Liver (tissue), 10 donors: ENCODE measurements at places on chromosomes 13 and 19.
A peak's percentile ranks its signal among the peaks of the same experiment; 100 is the strongest.

GRCh38 chr13:28166257-28166656 lies 27.9 kb downstream of the PAN3 start:
- DNase-seq: no peak
- H3K36me3 ChIP-seq: no peaks in the 10 kb centered on the region
- H3K4me1 ChIP-seq: no peaks in the 10 kb centered on the region
- H3K4me3 ChIP-seq: no peak overlapping the region

- H3K4me1 ChIP-seq: peaks cover 5% of the 10 kb centered on the region
- H3K36me3 ChIP-seq: no peaks in the 10 kb centered on the region
- DNase-seq: no peak
- no peak overlapping the region for H3K27ac ChIP-seq
- H3K27me3 ChIP-seq: no peaks in the 10 kb centered on the region
- no peak overlapping the region for H3K4me3 ChIP-seq
Observed at GRCh38 chr13:24503379-24503696, 9.2 kb downstream of the PARP4 start.

- H3K27me3 ChIP-seq: no peaks in the 10 kb centered on the region
- peaks cover 6% of the 10 kb centered on the region for H3K4me1 ChIP-seq
- H3K27ac ChIP-seq: peak overlapping the region; percentile 63
- peak; percentile 64 for DNase-seq
- H3K4me3 ChIP-seq: no peak overlapping the region
Observed at GRCh38 chr19:18020212-18021085, 12.5 kb downstream of the ARRDC2 start.

GRCh38 chr13:113665597-113666328 lies 1.3 kb upstream of the GRK1 start:
- H3K36me3 ChIP-seq: no peaks in the 10 kb centered on the region
- no peaks in the 10 kb centered on the region for H3K4me1 ChIP-seq
- DNase-seq: no peak
- peaks cover 7% of the 10 kb centered on the region for H3K27me3 ChIP-seq
- no peak overlapping the region for H3K4me3 ChIP-seq
- H3K27ac ChIP-seq: no peak overlapping the region

DNA sequence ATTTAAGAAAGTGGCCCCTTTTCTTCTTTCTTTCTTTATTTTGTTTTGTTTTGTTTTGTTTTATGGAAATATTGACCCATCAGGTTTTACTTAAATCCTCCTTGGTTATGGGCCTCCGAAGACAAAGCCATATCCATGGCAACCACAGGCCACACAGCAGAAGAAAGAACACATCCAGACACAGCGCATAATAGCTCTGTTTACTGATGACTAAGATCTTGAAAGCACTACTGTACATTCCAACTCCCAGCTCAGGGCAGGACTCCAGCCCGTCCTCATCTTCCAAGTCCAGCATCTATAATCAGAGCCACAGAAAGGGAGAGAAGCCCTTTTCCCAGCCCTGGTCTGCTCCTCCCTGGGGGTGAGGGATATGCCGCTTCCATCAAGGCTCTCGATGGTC lies 84.3 kb downstream of the NUFIP1 start:
- H3K27me3 ChIP-seq: no peaks in the 10 kb centered on the region
- H3K4me3 ChIP-seq: no peak overlapping the region
- H3K27ac ChIP-seq: no peak overlapping the region
- no peaks in the 10 kb centered on the region for H3K36me3 ChIP-seq

DNA sequence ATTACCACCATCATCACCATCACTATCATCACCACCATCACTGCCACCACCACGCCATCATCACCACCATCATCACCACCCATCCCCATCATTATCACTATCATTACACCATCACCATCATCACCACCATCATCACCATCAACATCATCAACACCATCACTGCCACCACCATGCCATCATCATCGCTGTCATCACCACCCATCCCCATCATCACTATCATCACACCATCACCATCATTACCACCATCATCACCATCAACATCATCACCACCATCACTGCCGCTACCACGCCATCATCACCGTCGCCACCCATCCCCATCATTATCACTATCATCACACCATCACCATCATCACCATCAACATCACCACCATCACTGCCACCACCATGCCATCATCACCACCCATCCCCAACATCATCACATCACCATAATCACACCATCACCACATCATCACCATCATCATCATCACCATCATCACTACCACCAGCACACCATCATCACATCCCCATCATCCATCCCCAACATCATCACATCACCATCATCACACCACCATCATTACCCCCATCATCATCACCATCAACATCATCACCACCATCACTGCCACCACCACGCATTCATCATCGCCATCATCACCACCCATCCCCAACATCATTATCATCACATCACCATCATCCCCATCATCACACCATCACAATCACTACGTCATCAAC lies 61.7 kb downstream of the TUBGCP3 start:
- H3K27ac ChIP-seq: no peak overlapping the region
- H3K27me3 ChIP-seq: no peaks in the 10 kb centered on the region
- H3K4me1 ChIP-seq: no peaks in the 10 kb centered on the region
- H3K4me3 ChIP-seq: no peak overlapping the region
- no peak for DNase-seq
- H3K36me3 ChIP-seq: peaks cover 5% of the 10 kb centered on the region

- H3K27me3 ChIP-seq: no peaks in the 10 kb centered on the region
- H3K4me3 ChIP-seq: no peak overlapping the region
- peaks cover 2% of the 10 kb centered on the region for H3K36me3 ChIP-seq
- no peak overlapping the region for H3K27ac ChIP-seq
- no peak for DNase-seq
Observed at GRCh38 chr19:2333807-2334211, 5.3 kb downstream of the SPPL2B start.

- no peaks in the 10 kb centered on the region for H3K36me3 ChIP-seq
- no peak overlapping the region for H3K4me3 ChIP-seq
- no peak for DNase-seq
Observed at GRCh38 chr13:95255072-95255732, 46.0 kb downstream of the ABCC4 start.

DNA sequence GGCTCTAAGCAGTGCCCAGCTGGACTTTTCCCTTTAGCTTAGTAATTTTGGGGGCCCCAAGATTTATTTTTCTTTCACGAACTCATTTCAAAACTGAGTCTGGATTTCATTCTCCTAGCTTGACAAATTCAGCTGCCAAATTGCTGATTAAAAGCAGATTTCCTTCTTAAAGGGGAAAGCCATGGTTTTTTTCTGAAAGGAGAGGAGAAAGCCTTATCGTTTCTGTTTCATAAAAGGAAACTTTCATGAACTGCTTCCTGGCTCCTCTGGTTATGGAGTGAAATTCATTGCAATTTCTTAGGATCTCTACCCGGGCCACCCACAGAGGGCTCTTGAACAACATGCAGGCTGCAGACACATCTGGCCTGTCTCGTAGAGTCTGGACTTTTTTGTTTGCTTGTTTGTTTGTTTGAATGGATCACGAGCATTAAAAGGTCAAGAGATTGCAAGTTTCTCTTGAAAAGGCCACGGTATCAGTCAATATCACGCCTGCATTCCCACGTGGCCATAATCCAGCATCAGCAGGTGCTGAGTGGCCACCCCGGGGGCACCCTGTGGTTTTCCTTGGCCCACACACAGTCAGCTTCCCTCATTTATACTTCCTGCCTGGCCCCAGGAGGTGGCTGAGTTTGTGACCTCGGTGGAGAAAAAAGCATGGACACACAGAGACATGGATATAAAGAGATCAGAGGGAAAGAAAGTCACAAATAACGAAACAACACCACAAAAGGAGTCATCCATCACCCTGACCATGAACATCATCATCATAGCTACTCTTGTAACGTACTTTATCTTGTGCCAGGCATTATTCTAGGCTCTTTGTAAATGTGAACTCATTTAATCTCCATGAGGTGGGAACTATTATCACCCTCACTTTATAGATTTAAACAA lies 10.5 kb upstream of the KLK4 start:
- DNase-seq: no peak
- H3K36me3 ChIP-seq: no peaks in the 10 kb centered on the region
- H3K27me3 ChIP-seq: no peaks in the 10 kb centered on the region
- H3K4me1 ChIP-seq: no peaks in the 10 kb centered on the region
- no peak overlapping the region for H3K27ac ChIP-seq

DNA sequence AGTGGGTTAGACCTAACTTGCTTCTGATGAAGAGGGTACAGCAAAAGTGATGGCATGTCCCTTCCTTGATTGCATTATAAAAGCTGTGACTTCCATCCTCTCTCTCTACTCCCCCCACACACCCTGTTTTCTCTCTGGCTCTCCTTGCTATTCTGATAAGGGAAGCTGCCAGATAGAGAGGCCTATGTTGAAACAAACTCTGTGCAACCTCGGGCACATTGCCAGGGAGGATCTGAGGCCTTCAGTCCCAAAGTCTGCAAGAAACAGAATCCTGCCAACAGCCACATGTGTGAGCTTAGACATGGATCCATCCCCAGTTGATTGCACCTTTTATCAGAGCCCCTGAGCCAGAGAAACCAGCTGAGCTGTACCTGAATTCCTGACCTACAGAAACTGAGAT lies 44.8 kb upstream of the ARGLU1 start:
- H3K36me3 ChIP-seq: no peaks in the 10 kb centered on the region
- H3K27ac ChIP-seq: no peak overlapping the region
- no peaks in the 10 kb centered on the region for H3K4me1 ChIP-seq
- no peaks in the 10 kb centered on the region for H3K27me3 ChIP-seq

GRCh38 chr19:9996541-9996940 lies 13.8 kb downstream of the COL5A3 start:
- H3K27me3 ChIP-seq: no peaks in the 10 kb centered on the region
- H3K36me3 ChIP-seq: peaks cover 2% of the 10 kb centered on the region
- H3K27ac ChIP-seq: no peak overlapping the region
- H3K4me3 ChIP-seq: no peak overlapping the region

GRCh38 chr13:73429701-73430100 lies 370.9 kb downstream of the KLF5 start:
- no peaks in the 10 kb centered on the region for H3K27me3 ChIP-seq
- no peak for DNase-seq
- H3K36me3 ChIP-seq: no peaks in the 10 kb centered on the region
- H3K4me1 ChIP-seq: no peaks in the 10 kb centered on the region
- no peak overlapping the region for H3K27ac ChIP-seq
- no peak overlapping the region for H3K4me3 ChIP-seq

- H3K27ac ChIP-seq: peak overlapping the region; percentile 98
- peaks cover 6% of the 10 kb centered on the region for H3K4me1 ChIP-seq
- DNase-seq: no peak
- peak overlapping the region; percentile 55 for H3K4me3 ChIP-seq
- no peaks in the 10 kb centered on the region for H3K27me3 ChIP-seq
- H3K36me3 ChIP-seq: no peaks in the 10 kb centered on the region
Observed at GRCh38 chr13:30394751-30395191, 27.5 kb upstream of the UBE2L5 start.

GRCh38 chr19:3423183-3423829 lies 56.9 kb downstream of the NFIC start:
- DNase-seq: no peak
- H3K27me3 ChIP-seq: no peaks in the 10 kb centered on the region
- H3K4me1 ChIP-seq: peaks cover 23% of the 10 kb centered on the region
- no peak overlapping the region for H3K4me3 ChIP-seq
- H3K27ac ChIP-seq: peak overlapping the region; percentile 76

- H3K4me1 ChIP-seq: peaks cover 3% of the 10 kb centered on the region
- DNase-seq: no peak
- no peaks in the 10 kb centered on the region for H3K27me3 ChIP-seq
- no peak overlapping the region for H3K27ac ChIP-seq
- H3K36me3 ChIP-seq: no peaks in the 10 kb centered on the region
- H3K4me3 ChIP-seq: peak overlapping the region; percentile 0
Observed at GRCh38 chr19:51796195-51796679, 1.3 kb downstream of the FPR3 start.

GRCh38 chr13:52738719-52739467 lies 727 bp downstream of the CNMD start:
- peaks cover 5% of the 10 kb centered on the region for H3K27me3 ChIP-seq
- H3K27ac ChIP-seq: no peak overlapping the region
- no peak overlapping the region for H3K4me3 ChIP-seq
- H3K4me1 ChIP-seq: peaks cover 8% of the 10 kb centered on the region
- H3K36me3 ChIP-seq: no peaks in the 10 kb centered on the region

DNA sequence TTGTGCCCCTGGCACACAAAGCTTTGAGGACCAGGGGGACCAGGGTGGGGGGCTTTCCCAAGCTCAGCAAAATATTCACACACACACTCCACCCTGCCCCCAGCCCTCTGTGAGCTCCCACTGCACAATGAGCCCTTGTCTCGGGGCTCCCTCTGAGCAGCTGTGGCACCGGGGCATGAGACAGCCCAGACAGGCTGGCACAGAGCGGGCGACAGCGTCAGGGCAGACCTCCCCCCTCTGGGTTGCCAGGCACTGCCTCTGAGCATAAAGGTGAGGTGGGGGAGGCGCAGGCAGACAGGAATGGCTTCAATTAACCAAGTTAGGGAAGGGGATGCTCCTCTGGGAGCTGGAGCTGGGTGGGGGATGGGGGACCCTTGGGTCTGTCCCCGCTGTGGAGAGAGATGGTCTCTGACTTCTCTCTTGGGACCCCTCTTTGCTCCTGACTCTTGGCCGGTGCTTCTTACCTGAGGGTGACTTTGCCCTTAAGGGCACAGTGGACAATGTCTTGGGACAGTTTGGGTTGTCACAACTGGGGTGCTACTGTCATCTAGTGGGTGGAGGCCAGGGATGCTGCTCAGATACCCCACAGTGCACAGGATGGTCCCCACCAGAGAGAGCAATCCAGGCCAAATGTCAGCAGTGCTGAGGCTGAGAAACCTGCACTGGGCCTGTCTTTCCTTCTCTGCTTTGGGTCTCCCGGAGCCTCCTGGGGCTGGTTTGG lies 30.3 kb downstream of the LYL1 start:
- no peak for DNase-seq
- H3K27me3 ChIP-seq: no peaks in the 10 kb centered on the region
- H3K36me3 ChIP-seq: no peaks in the 10 kb centered on the region
- H3K27ac ChIP-seq: no peak overlapping the region

DNA sequence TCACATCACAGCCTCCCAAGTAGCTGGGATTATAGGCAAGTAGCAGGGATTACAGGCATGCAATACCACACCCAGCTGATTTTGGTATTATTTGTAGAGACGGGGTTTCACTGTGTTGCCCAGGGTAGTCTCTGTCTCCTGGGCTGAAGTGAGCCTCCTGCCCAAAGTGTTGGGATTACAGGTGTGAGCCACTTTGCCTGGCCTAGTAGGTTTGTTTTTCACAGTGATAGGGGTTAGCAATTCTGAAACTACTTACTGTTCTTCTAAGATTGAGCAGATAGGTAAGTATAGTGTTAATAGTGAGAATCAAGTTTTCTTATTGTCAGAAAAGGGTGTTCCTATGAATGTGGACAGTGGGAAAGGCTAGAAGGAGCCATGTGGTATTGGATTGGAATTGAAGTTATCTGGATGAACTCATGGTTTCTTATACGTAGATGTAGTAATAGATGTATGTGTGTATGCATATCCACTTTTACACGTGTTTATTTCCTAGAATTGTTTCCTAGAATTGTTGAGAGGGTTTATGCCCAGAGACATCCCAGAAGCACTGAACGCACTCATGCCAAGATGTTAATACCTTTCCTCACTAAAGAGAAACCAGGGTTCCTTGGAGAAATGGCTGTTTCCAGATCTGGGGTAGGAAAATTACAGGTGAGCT lies 49.1 kb downstream of the SAE1 start:
- H3K27ac ChIP-seq: no peak overlapping the region
- no peak overlapping the region for H3K4me3 ChIP-seq
- H3K4me1 ChIP-seq: no peaks in the 10 kb centered on the region
- no peaks in the 10 kb centered on the region for H3K27me3 ChIP-seq
- DNase-seq: no peak
- no peaks in the 10 kb centered on the region for H3K36me3 ChIP-seq
